ENCODE measurements at places on chromosomes 7 and 10. TPM values are rescaled to one million over a fixed set of nuclear protein-coding genes. Genes with fewer than 3 reads are reported as not detected.

SPDYE9 gene
- 0.38 TPM for polyA plus RNA-seq

NPFFR1 gene
- not detected for polyA plus RNA-seq

CALD1 gene
- polyA plus RNA-seq: 1,703 TPM

SSBP1 gene
- 278 TPM for polyA plus RNA-seq

GRCh38 chr10:11257440-11258090 is 239.9 kb downstream of the CELF2 start:
- no peak for DNase-seq

DNA sequence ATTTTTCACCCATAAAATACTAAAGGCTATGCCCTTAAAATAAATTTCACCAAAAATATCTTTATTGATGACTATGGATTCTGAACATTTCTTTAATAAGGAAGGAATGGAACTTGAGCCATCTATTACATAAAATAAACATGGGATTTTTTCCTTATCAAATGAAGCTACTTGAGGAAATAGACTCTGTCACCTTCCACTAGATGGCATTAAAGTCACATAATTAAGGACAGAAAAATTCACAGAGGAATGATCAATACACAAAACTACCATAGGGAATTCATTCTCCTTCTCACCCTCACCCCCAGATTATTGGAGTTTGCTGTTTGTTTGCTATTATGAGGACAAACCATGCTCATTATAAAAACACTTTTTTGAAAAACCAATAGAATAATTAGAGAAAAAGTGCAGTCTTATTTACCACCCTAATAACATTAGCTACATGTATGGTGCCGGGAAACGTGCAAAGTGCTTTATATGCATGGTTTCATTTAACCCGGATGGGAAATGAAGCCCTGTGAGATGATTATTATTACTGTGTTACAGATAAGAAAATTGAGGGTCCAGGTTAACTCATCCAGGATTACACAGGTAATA is 21.1 kb upstream of the FOXI2 start:
- DNase-seq: peak; percentile 38

- DNase-seq: no peak
Observed at GRCh38 chr10:77591238-77591880, 46.2 kb downstream of the KCNMA1 start.

GRCh38 chr10:48503293-48503911 is 101.5 kb downstream of the ARHGAP22 start:
- no peak for DNase-seq

GRCh38 chr7:35869810-35870209 is 69.0 kb downstream of the SEPTIN7 start:
- peak; percentile 24 for DNase-seq

DNA sequence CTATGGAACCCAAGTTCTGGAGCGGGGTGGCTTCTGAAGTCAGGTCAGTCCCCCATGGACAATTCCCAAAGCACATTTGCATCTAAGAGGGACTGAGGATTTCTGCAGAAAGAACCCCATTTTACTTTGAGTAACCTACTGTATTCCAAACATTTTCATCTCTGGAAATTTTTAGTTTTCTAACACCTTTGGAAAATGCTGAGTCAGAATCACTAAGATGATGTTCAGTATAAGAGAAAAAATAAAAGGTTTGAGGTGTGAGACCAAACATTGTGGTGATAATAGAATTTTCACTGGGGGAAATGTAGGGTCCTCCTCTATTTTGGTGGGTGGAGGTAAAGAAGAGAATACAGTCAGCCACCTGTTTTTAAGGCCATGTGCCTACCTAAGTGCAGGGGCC is 227.1 kb downstream of the LRMDA start:
- no peak for DNase-seq

DNA sequence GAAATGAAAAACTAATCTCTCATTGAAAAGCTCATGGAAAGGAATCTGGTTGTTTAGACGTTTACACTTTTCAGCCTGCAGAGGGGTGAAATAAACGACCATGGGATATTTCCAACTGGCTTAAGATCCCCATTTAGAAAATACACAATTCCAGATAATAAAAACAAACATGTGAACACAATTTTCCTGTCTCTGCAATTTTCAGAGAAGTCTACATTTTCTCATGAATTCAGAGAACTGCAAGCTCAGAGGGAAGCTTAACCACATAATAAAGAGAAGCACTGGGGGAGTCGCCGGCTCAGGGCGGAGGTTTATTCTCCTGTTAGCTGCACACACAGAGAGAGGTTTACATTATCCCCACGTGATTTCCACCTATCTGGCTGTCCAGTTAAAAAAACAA is 215.2 kb downstream of the FANK1 start:
- DNase-seq: no peak

- DNase-seq: no peak
Observed at GRCh38 chr10:130884456-130884855, 427.1 kb downstream of the TCERG1L start.

DNA sequence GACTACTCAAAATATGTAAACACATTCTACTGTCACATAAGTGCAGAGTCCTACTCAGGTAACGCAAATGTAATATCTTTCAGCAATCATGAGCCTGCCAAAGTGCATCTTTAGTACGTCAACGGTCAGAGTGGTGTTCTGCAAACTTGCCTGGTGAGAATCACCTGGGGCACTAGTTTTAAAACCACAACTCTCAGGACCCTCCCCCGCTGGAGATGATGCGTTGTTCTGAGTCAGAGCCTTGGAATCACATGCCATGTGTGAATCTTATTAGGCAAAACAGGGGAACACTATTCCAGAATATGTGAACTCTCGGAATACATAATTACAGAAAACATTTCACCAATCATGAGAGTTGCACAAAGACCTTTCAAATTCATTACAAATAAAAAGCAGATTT is 115.7 kb downstream of the TPK1 start:
- DNase-seq: peak; percentile 6

DNA sequence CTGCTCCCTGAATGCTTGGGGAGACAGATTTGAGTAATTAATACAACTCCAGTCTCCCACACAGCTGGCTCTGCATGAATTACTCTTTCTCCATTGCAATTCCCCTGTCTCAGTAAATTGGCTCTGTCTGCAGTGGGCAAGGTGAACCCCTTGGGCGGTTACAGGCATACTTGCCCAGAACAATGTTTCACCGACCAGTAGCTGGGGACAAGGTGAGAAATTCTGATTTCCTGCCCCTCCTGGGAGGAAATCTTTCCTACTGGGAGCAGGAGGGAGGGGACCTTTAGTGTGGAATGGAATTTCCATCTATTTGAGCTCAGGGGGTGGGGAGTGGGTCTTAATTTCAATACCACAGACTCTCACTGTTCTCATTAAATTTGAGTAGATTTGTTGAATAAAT is 42.2 kb upstream of the FZD9 start:
- DNase-seq: no peak
